ENCODE measurements at places on chromosomes 13 and 19.

DNA sequence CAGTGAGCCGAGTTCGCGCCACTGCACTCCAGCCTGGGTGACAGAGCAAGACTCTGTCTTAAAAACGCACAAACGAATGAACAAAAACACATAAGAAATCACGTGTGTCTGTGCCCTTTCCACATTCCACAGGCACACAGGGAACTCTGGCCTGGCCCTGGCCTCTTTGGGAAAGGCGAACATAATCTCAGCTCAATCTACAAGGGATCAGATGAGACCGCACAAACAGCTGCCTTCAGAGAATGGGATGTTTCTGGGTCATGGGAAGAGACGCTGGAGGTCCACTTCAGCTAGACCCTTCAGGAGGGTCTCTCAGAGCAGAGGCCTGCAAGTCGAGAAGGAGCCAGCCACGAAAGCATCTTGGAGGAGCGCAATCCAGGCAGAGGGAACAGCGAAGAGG is 6.3 kb upstream of the CRTC1 start:
- DNase-seq: no peak

- no peak for DNase-seq
These were observed 26.7 kb downstream of the TSC22D1 start for GRCh38 chr13:44549476-44549875.

DNA sequence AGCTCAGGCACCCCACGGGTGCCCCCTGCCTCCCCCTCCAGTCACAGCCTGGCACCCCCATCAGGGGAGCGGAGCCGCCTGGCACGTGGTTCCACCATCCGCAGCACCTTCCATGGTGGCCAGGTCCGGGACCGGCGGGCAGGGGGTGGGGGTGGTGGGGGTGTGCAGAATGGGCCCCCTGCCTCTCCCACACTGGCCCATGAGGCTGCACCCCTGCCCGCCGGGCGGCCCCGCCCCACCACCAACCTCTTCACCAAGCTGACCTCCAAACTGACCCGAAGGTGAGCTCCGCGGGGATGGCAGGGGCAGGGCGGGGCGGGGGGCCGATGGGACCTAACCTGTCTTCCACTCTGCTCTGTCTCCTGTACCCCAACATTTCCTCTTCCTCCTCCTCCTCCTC is 25.0 kb downstream of the CKM start:
- no peak for DNase-seq

GRCh38 chr13:52371736-52372247 is 34.2 kb downstream of the THSD1 start:
- no peak for DNase-seq

GRCh38 chr19:44050740-44051649 is 841 bp upstream of the ZNF223 start:
- peak; percentile 13 for DNase-seq

DNA sequence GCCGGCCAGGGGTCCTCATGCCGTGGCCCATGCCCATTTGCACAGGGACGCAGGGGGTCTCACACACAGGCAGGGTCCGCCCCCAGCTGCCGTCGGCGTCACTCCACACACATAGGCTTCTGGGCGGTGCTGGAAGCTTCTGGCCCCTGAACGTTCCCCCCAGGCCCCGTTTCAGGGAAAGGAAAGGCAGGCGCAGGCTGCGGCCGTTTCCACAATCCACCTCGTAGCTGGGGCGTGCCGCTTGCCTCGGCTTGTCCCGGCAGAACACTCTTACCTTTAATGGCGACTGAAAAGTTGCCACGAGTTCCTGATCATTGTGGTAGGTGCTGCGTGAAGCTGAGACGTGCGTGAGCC is 53.4 kb downstream of the MCF2L start:
- no peak for DNase-seq

DNA sequence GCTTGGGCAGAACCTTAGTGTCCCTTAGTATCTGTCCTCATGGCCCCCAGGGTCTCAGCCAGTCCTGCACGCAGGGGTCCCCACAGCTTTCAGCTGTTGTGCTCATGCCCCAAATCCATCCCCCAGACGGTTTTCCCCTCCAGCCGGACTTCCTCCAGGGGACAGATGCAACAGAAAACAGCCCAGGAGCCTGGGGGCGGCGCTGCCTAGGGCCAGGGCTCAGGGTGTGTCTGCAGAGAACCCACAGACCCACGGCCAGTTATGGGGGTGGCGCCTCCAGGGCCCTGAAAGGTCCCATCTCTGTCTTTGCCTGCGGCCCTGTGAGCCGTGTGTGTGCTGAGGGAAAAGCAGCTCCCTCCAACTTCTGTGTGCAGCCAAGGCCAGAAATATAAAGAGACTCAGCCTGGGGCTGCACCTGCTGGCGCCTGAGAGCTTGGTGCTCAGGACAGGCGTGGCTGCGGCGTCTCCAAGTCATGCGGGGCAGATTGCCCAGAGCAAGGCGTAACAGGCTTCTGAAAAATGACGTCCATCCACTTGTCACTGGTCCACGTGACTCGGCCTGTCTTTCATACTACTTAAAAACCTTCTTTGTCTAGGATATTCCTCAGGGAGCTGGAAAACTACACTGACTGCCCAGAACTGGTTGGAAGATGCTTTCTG is 22.1 kb upstream of the F7 start:
- DNase-seq: no peak

GRCh38 chr13:19967621-19968020 is 9.1 kb downstream of the ZMYM2 start:
- DNase-seq: no peak

GRCh38 chr19:4510435-4511255 is 7.6 kb downstream of the PLIN4 start:
- DNase-seq: no peak

DNA sequence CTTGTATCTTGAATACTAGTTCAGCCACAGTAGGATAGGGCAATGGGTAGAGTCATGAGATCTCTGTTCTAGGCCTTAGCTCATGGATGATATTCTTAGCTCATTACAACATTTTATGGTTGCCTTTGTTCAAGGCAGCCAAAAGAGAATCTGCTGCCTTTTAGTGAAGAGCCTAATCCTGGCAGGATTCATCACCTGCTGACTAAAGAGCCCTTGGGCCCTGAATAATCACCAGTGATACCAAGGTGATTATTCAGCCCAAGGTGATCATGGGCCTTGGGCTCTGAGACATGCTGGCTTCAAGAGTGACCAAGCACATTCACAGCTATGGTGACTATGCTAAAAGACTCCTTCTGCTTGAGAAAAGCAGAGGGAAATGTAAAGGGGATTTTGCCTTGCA is 143.3 kb upstream of the MYO16 start:
- DNase-seq: no peak

GRCh38 chr19:27975419-27976005 is 1237.4 kb downstream of the UQCRFS1 start:
- no peak for DNase-seq

- no peak for DNase-seq
These were observed 900.2 kb downstream of the DIAPH3 start for GRCh38 chr13:59263531-59263930.

DNA sequence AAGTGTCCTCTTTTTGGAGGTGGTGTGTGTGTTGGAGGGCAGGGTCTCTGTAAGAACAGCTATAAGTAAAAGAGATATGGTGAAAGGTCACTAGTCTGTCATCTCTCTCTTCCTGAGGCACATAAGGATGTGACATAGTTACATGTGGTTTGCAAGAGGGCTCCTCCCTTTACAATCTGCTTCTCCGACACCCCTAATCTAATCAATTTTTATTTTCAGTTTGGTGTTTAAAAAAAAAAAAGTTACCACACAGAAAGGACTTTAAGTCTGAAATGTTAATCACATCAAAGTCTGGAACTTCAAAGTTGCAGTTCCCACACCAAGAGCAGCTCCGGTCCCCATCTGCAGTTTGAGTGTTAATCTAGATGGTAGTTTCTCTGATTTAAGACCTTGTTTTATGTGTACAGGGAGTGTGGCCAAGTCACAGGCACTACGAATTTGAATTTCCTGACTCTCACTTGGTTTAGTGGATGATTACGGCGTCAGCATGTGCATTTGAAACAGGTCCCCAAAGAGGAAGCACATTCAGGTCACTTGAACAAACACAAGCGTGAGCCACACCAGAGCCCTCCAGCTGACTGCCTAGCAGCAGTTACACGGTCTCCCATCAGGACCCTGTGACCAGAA is 53.1 kb downstream of the FOXO1 start:
- peak; percentile 52 for DNase-seq

DNA sequence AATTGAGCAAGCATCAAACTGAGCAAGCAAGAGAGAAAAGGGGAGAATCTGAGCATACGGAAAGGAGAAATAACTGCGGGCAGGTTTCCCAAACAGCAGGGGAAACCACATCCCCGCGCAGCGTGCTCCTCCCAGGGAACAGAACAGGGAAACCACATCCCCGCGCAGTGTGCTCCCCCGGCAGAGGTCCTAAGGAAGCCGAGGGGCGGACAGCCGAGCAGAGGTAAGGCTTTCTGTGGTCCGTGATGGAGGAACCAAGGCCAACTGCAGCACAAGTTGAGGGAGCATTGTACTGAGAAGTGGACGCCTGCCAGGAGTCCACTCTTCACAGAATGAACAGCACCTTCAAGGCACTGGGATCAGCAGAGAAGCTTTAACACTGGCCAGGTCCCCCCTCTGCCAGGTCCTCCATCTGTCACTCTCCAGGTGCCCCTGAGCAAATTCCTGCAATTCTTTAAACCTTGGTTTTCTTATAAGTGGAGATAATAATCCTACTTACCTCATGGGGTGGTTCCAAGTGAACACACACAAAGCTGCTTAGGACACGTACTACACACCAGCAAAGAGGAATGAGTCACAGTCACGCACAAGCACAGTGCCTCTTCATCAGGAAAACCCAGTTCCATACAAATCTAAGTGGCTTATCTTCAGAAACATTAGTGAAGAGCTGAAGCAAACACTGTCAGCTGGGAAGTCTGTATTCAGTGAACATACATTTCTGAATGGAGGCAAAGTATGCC is 23.0 kb upstream of the LAMP1 start:
- DNase-seq: no peak

DNA sequence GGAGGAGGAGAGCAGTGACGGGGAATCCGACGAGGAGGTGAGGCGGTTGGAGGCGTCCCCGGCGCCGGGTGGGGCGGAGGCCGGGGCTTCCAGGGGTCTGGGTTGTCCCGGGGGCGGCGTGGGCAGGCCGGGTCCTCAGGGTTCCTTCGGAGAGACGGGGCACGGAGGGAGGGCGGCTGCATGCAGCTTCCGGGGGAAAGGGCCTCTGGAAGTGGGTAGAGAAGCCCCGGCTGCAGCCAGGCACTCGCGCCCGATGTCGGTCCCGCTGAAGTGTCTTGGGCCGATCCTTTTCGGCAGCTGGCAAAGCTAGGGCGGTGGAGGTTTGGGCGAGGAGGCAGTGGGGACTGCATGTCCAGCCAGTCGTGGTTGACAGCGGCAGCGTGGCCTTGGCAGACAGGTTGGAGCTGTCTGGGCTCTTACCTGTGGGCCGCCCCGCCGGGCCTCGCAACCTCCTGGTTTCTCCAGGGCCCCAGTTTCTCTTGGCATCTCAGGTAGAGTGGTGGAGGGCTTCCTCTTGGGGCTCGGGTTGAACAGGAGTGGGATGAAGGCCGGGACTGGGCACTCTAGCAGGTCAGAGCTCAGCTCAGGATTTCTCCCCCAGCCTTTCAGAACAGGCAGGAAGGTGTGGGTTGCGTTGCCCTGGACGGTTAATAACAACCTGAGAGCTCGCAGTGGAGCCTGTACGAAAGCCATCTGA is 690 bp downstream of the KMT2B start:
- DNase-seq: peak; percentile 60

DNA sequence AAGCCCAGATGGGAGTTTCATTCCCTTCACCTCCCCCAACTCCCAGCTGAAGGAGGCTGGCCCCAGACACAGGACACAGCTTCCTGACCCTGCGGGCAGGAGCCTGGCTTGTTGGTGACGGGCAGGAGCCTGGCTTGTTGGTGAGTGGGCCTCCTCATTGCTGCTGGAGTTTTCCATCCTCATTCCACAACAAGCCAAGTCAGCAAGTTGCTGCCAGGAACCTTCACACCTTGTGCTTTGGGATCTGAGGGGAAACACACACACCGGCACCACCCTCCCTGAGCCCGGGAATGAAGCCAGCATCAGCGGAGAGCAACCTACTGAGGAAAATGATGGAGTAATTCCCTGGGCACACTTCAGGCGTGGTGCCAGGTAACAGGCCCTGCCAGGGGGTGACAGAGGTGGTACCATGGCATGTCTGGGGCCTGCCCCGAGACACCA is 74.9 kb downstream of the ALOX5AP start:
- DNase-seq: no peak

DNA sequence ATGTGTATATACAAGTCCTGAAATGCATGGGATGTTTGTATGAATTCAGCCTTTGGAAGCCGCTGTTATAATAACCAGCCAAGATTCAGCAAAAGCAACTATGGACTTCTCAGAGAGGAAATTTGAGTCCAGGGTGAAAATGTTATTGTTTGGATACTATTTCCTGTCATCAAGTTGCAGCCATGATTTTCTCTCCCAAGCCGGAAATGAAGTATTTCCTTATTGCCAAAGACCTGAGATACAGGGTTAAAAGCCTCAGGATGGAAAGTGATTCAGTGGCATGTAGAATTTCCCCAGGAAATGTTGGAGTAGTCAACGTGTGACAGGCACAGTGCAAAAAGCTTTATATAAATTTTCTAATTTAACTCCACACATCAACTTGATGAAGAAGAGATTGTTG is 133.9 kb downstream of the IRS2 start:
- no peak for DNase-seq

- DNase-seq: no peak
These were observed 208.9 kb upstream of the TMTC4 start for GRCh38 chr13:100883453-100883852.

DNA sequence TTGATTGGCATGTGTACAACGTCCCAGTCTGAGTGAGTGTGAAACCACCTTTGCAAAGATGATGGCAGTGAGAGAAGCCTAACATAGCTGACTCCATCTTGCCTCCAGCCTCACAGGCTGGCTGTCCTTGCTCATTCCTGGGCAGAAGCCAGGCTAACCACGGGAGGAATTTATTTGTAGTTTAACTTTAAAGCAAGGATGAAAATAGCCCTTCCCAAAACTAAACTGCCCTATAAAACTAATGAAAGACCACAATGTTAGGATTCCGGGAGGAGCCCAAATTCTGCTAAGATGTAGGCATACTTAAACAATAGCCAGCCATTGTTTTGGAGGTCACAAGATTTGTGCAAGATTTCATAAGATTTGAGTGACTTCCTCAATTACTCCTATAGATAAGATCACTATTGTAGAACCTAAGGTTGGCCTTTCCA is 96.6 kb upstream of the LSM14A start:
- DNase-seq: no peak

DNA sequence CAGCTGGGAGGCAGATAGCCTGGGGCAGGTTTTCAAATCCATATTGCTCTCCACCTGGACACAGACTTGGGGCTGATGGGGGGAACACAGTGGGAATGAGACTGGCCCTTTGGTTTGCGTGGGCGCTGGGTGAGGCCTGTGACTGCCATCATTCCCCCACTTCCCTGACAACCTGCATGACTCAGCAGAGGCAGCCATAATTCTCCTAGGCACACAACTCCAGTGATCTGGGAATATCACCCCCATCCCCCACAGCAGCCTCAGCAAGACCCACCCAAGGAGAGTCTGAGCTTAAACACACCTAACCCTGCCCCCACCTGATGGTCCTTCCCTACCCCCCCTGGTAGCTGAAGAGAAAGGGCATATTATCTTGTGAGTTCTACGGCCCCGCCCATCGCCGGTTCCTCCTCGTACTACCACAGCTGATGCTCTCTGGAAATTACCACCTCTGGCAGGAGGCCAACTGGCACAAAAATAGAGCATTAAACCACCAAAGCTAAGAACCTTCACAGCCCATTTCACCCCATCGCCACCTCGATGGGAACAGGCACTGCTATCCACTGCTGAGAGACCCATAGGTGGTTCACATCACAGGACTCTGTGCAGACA is 71.0 kb downstream of the RNF17 start:
- no peak for DNase-seq
